T-cell (primary cell): ENCODE measurements at places on chromosomes 5 and 9.

DNA sequence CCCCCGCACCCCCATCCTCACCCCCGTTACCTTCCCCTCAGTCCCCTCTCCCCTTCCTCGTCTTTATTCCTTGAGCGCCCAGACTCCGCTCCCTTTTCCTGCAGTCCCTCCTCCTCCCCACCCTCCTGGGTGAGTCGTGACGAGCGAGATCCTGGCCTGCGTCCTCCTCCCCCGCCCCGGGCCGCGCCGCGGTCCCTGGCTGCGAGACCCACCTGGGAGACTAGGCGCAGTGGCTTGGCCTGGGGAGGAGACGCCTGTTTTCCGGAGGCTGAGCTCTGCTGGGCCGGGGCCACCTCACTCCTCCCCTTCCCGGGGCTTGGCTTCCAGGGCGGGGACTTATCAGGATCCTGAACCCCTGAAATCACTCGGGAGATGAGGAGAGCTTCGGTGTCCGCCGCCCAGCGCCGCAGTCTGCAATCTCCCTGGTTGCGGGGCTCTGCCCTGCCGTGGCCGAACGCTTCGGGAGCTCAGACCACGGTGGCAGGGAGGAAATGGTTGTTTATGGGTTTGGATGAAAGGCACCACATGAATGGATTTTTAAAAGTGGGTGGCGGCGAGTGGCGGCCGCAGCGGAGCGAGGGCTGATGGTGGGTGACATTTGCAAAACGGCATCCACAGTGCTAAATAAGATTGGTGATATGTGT lies 984 bp downstream of the STXBP1 start:
- no peak for DNase-seq

GRCh38 chr5:14040542-14040941 lies 96.1 kb upstream of the DNAH5 start:
- DNase-seq = no peak

DNA sequence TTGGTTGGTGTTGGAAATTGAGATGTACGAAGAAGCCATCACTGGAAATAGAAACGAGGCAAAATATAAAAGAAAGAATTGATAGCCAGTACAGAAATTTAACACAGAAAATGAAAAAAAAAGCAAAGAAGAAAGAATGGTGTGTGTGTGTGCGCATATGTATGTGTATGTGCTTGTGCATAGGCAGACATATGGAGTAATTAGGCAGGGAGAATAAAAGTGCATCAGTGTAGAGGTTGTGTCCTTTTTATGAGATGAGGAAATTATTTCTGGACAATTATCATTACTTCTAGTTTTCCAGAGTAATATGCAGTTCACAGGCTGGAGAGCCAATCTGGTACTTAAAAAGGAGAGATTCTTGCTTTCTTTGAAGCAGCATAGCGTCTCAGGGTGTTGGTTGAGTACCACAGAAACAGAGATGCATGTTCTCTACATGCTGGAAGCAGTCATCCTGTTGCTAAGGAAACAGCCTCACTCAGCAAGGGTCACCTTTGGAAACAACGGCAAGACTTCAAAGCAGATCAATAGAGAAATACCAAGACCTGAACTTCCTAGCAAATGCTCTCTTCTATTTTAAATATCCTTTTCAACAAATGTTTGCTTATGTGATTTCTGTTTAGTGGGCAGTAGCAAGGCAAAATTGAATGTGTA lies 172.7 kb downstream of the TAF11L14 start:
- DNase-seq = no peak

DNA sequence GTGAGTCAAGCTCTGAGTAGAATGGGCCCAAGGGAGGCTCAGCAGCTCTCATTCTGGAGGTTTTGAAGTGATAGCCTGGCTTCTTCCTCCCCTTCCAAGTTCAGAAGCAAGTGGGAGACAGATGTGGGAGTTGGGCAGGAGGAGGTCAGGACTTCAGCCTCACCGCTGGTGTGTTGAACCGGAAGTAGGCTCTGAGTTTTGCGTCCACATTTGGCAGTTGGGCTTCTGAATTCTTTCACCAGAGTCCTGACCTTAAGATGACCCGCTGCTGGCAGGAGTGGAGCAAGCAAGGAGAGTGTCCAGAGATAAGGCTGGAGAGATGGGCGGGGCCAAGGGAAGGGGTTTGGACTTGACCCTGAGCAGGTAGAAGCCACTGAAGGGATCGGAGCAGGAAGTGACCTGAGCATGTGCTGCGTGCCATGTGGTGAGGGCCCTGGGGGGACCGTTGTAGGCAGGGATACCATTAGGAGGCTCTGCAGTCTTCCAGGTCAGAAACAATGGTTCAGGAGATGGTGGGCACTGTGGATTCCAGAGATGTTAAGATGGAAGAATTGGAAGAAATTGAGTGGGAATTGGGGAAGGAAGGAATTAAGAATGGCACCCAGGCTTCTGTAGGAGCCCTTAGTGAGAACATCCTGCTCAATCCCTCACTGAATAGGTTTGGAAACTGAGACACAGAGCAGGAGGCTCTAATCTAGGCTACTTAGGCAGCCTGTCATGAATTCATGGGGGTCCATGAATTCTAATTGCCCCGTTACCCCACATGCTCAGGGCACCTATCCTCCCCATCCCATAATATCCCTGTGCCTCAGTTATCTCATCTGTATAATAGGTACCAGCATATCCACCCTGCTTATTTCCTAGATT lies 25.9 kb downstream of the GALNT12 start:
- no peak for DNase-seq

DNA sequence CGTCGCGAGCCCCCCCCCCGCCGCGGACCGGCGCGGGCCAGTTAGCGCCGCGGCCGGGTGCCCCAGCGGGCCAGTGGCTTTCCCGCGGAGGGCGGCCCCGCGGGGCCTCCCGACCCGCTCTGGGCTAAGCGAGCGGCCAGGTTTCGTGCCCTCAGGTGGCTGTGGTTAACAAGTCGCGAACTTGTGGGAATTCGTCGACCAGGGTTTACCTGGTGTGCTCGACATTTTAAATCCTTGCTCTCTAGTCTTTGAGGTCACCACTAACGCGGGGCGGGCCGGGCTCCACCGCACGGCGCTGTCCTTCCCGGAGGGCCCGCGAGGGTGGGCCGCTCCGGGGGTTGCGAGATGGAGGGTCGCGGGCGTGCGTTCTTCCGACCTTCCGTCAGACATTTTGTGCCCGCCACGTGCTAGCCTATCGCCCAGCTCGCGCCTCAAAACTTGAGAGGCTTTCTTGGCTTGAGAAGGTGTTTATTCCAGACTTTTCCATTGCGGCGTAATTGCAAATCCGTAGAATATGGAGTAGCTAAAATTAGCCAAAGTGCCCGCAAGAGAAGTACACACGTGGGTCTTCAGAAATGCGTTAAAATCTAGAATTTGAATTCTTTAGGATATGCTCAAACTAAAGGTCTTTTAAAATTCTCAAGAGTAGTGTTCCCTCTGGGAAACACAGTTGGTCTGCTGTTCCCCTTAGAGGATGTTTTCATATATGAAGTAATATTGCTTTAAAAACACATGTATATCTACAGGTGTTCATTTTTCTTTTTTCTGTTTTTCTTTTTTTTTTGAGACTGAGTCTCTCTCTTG lies 2.1 kb downstream of the ANP32B start:
- peak; percentile 1 for DNase-seq

GRCh38 chr9:88739373-88739772 lies 204.4 kb downstream of the NXNL2 start:
- DNase-seq = no peak

DNA sequence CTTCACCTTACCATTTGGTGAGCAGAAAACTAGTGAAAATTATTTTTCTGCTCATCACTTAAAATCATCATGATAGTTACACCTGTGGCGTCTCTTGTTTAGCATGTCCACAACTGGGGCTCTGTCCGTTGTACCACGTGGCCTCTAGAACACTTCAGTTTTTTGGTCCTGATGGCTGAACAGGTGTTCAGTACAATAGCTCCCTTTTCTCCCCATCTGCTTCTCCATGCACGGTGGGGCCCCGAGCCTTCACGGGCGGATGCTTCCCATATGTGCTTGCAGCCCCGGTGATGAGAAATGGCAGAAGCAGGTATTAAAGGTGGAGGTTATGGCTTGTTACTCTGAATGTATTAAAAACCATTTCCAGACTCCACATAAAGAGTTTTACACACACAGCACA lies 304.1 kb downstream of the CWC27 start:
- DNase-seq = no peak

GRCh38 chr5:68053202-68053601 lies 162.4 kb upstream of the PIK3R1 start:
- DNase-seq = no peak

DNA sequence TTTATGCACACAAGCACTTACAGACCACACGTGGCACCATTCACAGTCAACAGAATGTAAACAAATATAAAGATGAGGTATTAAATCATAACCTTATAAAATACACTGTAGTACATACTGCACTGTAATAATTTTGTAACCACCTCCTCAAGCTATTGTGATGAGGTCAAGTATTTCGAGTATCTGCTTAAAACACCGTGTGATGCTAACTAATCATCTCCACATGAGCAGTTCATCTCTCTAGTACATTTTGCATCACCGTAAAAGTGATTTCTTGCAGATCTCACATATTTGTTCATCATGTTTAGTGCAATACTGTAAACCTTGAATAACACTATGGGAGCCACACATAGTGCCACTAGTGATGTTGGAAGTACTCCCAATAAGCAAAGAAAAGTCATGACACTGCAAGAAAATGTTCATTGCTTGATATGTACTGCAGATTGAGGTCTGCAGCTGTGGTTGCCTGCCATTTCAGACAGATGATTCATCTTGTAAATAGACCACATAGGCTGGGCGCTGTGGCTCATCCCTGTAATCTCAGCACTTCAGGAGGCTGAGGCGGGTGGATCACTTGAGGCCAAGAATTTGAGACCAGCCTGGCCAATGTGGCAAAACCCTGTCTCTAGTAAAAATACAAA lies 44.3 kb downstream of the FOXB2 start:
- DNase-seq = no peak

GRCh38 chr9:89029788-89030187 lies 38.5 kb downstream of the S1PR3 start:
- no peak for DNase-seq

GRCh38 chr5:176542596-176543427 lies 5.6 kb upstream of the RNF44 start:
- DNase-seq = no peak

DNA sequence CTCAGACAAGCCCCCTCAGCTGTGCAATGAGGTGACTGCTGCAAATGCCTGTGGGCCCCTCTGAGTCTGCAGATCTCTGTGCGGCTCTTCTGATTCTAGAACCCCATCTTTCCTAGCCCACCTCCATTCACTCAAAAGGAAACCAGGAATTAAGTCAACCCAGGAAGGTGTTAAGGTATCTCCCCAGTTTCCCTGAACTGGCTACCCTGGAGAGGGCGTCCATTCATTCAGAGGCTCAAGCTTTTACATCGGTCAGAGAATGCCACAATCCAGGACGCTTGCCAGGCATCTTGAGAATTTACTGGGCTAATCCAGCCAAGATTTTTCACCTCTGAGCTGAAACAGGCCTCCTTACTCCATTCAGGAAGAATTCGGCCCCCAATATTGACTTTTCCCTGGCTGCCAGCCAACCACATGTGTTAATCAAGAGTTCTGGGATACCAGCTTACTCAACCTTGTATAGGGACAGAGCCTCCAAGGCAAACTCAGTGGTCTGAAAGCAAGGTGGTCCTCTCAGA lies 889 bp upstream of the ADAMTS12 start:
- DNase-seq = no peak

- no peak for DNase-seq
These were observed 22.2 kb downstream of the SH3GL2 start for GRCh38 chr9:17600962-17601593.

- no peak for DNase-seq
These were observed 6.1 kb downstream of the IL4 start for GRCh38 chr5:132679717-132680380.

- no peak for DNase-seq
These were observed 146.6 kb downstream of the KDM4C start for GRCh38 chr9:6904371-6904770.

- DNase-seq = no peak
These were observed 184.8 kb downstream of the NR3C1 start for GRCh38 chr5:143218517-143219170.

DNA sequence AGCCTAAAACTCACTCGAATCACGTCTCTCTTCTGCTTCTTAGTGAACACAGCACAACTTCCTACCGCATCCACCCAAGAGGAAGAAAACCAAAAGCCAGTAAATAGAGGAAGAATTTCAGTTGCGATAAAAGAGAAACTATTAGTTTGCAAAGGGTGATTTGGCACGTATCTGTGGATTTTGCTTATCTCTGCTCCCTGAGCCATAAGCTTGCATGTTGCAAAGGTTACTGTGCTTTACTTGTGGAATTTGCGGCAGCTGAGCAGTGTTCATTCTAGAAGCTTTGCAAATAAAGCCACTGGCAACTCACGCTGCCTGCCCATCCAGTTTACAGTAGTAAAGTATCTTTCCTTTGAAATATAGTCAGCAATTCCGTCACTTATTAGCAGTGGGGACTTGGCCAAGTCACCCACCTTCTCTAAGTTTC lies 149.0 kb upstream of the PCA3 start:
- DNase-seq = no peak

GRCh38 chr5:124733329-124733650 lies 13.1 kb downstream of the ZNF608 start:
- no peak for DNase-seq

- DNase-seq = peak; percentile 17
These were observed 147.1 kb upstream of the SLC12A2 start for GRCh38 chr5:127936439-127936972.

- no peak for DNase-seq
These were observed at the start of gene SLC6A3 for GRCh38 chr5:1445313-1445688. TSS of gene SLC6A3 (minus strand) at chr5:1445440. CDS start at chr5:1443197, 2,243 bp downstream.

- no peak for DNase-seq
These were observed 4.3 kb downstream of the MCTP1 start for GRCh38 chr5:95280401-95281095.

- no peak for DNase-seq
These were observed 33.2 kb downstream of the C9orf50 start for GRCh38 chr9:129587487-129588262.

GRCh38 chr9:117511852-117512481 lies 97.1 kb upstream of the ASTN2 start:
- DNase-seq = no peak

- DNase-seq = no peak
These were observed 123.8 kb downstream of the ASTN2 start for GRCh38 chr9:117290856-117291622.

DNA sequence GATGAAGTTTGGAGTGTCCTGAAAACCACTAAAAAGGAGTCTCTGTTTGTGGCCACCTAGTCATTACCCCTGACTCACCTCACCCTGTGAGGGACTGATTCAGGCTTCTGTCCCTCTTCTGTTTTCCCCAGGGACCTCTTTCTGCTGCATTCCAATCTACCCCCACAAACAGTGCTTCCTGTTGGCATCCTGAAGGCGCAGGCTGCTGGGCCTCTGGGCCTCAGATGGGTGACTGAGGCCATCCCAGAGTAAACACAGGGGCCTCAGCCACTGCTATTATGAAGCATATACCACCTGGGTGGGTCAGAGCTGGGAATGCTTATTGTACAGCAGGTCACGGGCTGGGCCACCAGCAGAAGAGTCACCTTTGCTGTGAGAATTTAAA lies 20.0 kb downstream of the MORN5 start:
- no peak for DNase-seq

DNA sequence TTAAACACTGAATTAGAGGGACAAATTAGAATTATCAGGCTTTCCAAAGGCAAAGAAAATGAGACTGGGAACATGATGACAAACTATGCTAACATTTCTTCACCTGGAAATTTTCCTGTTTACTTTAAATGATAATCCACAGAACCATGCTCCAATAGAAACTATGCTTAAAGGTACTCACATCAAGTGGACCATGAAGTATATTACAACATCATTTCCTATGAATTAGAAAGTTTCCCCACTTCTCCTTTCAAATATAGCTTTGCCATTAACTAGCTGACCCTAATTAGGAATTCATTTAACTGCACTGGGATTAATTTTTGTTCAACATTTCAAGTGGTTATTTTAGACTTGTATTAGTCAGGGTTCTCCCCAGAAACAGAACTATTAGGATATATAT lies 81.4 kb downstream of the DTWD2 start:
- DNase-seq = no peak
